ENCODE measurements at places on chromosomes 1 and 21.

- no peak for DNase-seq
Observed at GRCh38 chr21:14952916-14953315, 111.9 kb downstream of the NRIP1 start.

DNA sequence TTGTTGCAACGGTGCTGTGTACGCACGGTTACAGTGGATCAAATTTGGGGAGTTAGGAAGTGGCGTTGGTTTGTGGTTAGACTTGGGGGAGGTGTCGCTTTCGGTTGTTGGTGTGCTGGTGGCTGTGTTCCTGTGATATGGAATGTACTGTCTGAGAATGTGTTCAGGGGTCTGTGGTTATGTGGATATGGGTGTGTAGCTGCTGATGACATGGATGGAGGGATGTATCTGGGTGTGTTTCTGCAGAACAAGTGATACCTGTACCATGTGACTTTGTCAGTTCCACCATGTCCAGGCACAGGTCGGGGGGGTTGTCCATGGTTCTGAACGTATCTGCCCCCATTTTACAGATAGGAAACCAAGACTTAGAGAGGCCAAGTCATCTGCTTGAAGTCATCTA lies 22.7 kb downstream of the PAX7 start:
- no peak for DNase-seq

DNA sequence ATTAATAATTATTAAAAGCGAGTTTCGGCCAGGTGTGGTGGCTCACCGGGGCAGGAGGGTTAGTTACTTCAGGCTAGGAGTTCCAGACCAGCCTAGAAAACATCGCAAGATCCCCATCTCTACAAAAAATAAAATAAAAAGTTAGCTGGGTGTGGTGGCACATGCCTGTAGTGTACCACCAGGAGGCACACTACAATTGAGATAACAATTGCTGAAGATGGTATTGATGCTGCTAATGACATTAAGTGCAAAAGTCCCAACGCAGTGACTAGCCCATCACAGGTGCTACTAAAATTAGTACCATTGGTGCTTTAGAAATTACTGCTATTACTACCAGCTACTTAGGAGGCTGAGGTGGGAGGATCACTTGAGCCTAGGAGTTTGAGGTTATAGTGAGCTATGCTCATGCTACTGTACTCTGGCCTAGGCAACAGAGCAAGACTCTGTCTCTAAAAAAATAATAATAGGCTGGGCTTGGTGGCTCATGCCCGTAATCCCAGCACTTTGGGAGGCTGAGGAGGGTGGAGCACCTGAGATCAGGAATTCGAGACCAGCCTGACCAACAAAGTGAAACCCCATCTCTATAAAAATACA lies 156.6 kb downstream of the GREM2 start:
- DNase-seq, result no peak

DNA sequence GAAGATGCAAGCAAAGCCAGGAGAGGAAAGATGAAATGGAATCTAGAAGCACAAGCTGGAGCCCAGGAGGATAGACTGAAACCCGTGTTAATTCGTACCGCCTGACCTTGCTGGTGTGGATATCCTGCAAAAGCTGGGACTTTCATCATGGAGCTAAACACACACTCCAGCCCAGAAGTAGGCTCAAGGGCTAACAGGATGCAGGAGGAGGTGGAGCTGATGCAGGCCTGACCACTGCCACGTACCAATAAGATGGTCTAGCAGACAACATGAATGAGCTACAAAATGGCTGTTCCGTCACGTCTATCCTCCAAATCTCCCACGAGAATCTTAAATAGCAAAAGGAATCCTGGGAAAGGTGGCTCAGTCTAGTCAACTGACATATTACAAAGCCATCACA lies 270.3 kb downstream of the SDCCAG8 start:
- no peak for DNase-seq

- no peak for DNase-seq
Observed at GRCh38 chr1:6056572-6056948, 10.9 kb downstream of the KCNAB2 start.

DNA sequence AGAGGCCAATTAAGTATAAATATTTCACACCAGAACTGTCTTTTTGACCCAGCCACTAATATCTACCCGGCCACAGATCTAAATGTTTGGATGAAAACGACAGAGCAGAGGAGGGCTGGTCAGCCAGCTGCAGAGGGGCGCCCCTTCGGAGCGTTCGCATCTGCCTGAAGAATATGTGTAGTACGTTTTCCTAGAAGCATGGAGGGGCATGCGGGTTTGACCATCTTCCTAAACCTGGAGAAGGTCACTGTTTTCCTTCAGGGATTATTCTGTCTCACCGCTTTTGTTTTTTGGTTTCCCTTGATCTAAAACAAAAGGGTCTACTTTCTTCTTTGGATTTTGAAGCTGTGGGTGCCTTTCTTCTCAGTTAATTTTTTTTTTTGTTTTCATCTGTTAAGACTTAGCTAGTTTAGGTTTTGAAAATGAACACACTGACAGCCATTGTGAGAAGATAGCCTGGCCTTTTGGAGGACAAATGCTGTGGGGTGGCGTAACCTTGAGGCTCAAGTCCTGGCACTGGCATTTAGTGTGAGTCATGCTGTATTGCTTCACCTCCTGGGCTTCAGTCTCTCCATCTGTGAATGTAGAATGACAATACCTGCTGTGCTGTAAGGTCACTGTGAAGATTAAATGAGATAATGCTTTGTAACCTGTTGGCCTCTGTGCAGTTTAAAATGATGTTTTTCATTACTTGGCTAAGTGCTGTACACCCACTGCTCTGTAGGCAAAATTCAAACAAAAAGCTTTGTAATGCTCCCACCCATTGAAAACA lies 74.1 kb upstream of the IRF2BP2 start:
- no peak for DNase-seq

DNA sequence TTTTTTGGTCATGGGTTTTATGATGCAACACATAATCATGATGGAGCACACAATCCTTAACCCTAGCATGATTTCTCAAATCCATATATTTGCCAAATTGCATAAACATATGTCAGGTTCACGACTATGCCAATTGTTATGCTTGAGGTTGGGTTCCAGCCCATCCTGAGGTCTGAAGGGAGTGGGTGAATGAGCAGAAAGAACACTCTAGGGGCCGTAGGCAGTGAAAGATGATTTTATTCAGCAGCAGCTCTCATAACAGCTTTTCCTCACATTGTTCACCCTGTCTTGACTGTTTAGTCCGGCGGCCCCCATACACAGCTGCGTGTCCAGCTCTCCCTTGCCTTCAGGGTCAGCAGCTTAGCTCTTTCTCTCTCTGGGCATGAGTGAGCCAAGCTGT lies 627.7 kb downstream of the PLA2G4A start:
- no peak for DNase-seq

DNA sequence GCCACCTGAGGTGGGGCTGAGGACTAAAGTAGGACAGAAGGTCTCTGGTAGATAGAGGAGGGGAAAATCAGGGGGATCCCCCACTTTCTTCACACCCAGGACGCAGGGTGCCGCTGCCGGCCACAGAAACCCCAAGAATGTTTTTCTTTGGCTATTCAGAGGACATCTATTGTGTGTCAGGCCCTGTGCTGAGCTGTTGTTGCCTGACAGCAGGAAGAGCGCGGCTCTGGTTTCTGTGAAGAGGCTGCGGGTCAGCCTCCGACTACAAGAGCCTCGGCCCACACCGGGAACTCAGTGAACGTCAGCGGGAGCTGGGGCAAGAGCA lies 407 bp upstream of the PIGV start:
- peak; percentile 76 for DNase-seq

DNA sequence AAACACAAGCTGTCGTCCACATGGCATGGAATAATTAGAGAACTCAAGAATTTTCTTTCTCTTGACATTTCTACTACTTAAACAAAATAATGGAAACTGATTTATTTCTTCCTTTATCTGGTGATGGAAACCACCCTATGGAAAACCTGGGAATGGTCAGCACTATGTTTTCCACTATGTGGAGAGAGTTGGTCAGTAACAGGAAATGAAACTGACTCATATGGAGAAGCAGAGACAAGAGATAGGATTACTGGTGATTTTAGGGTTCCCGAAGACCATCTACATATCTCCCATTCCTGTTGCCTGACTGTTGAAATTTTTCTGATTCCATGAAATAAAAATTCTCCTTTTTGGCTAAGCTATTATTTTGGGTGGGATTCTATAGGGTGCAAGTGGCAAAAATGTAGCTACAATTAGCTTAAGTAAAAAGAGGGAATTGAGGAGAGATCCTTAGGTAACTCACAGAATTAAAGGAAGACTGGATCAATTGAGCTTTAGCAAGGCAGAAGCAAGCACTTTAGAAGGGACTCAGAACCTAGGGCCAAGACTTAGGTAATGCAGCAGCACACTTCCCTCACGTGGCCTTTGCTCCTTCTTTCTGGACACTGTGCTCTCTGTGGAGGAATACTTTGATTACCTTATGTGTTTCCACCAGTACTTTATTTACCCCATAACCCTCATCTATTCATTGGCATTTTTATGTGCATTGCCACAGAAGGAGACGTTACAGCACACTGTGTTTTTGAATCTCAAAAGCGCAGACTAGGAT lies 89.6 kb downstream of the LEPR start:
- DNase-seq, result no peak

Measured in activated gamma-delta T cell treated with anti-CD3 and anti-CD28 coated beads, Interleukin-2, amount 50 U/mL, for 16 hours (primary cell).